ENCODE measurements at places on chromosomes 7 and 10.

- DNase-seq, result no peak
Measured at GRCh38 chr10:33304423-33305225, 29.8 kb downstream of the NRP1 start.

GRCh38 chr7:435630-436366, 83.8 kb downstream of the PDGFA start:
- no peak for DNase-seq

- no peak for DNase-seq
Measured at GRCh38 chr7:130683026-130683425, 3.3 kb downstream of the TSGA13 start.

DNA sequence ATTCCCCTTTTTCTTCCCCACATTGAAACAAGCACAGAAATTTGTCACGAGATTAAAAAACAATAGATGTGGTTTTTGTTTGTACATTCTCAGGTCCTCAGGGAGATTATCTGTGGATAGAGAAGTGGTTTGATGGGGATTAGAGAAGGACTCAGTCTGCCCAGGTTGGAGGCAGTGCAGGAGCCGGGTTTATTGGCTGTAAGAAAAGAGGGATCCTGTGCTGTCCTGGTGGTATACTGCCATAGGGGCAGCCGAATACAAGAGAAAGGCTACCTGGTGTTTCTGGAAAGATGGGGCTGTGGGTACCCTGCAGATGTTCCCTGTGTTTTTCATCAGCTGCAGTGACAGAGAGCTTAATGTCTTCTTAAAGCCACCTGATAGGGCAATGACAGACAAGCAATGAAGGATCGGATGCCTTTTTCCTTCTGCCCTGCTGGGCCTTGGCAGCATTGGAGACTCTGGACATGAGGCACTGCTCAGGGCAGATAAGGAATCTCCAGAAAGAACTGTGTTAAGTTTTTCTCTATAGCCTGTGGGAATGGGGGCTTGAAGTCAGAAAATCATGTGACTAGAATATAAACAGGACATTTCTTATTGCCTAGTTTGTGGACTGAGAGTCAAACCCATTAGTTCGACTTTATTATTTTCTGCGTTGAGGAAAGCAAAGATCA, 18.1 kb upstream of the GPR141 start:
- DNase-seq, result no peak

GRCh38 chr7:33979300-33979806, 74.0 kb downstream of the BMPER start:
- DNase-seq, result no peak

DNA sequence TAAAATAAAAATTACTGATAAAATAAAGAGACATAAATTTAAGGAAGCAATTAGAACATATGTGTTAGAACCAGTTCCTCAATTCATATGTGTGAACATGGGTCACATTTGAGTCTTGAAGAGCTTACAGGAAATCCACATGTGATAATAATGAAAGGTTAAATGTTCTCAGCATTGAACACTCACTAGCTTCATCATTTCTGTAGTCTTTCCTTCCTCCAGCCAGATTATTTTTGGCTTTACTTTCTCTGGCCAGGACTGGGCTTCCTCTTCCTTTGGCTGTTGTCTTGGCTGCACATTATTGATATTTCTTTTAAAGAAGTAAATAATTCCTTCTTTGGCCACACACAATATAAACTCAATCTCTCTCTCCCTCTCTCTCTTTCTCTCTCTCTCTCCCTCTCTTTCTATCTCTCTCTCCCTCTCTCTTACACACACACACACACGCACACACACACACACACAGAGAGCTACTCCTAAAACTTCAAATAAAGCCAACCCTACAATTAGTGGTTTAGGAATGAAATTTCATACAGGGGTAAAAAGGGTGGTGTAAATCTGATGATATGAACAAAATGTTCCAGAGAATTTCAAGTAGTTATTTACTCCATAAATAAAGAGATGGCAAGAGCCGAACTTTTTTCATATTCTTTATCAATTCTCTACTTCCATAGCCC, 171.2 kb downstream of the REEP3 start:
- no peak for DNase-seq

- DNase-seq, result no peak
Measured at GRCh38 chr7:22896917-22897316, 74.3 kb upstream of the TOMM7 start.

Data from right forelimb (tissue), 1 donor.